ENCODE measurements at places on chromosomes 3 and 15.

DNA sequence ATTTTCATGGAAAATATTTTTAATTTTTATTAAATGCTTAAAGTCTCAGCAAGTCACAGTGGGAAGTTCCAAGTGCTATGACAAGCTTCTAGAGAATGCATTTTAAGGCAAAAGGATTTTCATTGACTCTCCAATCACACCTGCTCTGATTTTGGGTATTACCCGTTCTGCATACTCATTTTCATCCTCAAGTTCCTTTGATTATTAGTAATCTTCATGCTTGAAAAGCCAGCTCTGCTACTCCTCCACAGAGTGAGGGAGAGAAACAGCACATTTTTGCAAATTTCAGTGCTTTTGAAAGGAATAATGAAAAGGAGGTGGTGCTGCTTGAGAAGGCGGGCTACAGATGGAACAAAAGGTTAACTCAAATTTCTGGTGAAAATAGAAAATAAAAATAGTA is 450.7 kb downstream of the NSUN3 start:
- DNase-seq: no peak

DNA sequence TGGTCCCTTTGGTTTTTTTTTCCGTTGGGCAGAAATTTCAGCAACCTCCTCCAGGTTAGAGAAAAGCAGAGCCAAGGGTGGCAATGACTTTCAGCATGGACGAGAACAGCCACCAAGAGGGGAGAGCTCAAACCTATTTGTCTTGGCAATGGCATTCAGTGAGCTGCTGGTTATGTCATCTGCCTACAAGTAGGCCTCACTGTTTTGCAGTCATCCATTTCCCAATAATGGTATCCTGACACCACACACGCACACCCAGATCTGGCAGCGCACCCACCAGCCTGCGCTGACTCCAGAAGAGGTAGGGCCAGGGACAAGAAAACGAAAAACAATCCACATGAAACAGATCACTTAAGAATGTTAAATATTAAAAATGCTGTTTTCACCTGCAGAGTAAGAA is 92.3 kb downstream of the MAGI1 start:
- DNase-seq: no peak

- no peak for DNase-seq
Measured at GRCh38 chr15:52093167-52093538, 19.4 kb downstream of the BCL2L10 start.

DNA sequence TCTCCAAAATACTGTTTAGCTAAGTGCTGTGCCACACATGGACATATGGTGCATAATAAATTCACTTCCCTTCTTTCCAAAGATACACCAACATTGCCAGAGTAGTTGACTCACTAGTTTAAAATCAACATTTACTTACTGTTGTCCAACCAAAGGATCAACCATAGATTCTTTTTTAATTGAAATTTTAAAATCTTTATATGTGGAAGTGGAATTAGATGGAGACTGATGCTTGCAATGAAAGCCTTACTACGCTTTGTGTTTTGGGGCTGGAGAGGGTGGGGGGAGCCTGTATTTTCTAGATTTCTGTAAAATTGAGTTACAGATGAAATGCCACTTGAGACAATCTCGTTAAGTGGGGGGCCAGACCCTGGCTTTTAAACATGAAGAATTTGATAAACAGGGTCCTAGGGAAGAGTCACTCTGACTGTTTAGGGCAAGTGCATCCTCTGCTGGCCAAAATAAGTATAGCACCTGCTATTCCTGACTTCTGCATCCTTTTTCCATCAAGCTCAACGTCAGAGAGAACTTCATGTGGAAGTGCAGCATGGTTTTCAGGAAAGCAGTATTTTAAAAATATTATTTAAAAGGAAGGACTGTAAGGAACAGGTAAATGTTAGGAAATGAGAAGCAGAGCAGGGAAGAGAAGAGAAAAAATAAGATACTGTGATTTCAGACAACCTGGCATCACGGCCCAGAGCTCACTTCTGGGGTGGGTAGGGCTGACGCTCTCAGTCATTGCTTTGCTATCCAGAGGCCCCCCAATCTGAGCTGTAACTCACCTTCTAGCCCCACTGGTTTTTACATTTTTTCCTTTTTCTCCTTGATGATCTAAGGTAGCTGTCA is 76.7 kb downstream of the BOC start:
- DNase-seq: no peak

GRCh38 chr15:62413786-62414185 is 248.7 kb upstream of the C2CD4B start:
- DNase-seq: no peak
